Fibroblast of skin of right biceps (primary cell): ENCODE measurements at places on chromosomes 16 and 17.

GRCh38 chr16:19696328-19696727 lies 21.7 kb downstream of the KNOP1 start:
- DNase-seq, result peak; percentile 88

- no peak for DNase-seq
These were observed 14.6 kb downstream of the GRB7 start for GRCh38 chr17:39752241-39752881.

DNA sequence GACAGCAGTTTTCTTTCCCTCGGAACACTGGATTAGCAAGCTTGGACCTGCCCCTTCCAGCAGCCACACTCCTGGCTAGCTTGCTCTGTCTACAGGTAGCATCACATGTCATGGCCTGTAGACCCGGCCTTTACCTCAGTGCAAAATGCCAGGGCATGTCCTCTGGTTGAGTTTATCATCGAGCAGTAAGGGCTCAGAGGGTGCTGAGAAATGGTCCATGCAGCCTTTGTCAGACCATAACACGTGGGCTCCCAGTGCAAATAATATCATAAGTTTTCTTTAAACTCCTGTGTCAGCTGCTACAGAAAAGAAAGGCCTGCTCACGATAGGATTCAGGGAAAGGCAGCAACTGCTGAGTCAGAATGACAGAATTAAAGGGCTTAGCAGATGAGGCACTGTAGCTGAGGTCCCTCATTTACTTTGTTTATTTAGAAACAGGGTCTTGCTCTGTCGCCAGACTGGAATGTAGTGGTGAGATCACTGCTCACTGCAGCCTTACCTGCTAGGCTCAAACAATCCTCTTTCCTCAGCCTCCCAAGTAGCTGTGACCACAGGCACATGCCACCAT lies 8.0 kb upstream of the GNA13 start:
- DNase-seq, result peak; percentile 78

- peak; percentile 63 for DNase-seq
These were observed at the start of gene HOXB9 for GRCh38 chr17:48626245-48627117. TSS of gene HOXB9 (minus strand) at chr17:48626358. CDS start at chr17:48626269, 89 bp downstream.

GRCh38 chr16:87180069-87180468 lies 137.1 kb downstream of the C16orf95 start:
- DNase-seq, result no peak

DNA sequence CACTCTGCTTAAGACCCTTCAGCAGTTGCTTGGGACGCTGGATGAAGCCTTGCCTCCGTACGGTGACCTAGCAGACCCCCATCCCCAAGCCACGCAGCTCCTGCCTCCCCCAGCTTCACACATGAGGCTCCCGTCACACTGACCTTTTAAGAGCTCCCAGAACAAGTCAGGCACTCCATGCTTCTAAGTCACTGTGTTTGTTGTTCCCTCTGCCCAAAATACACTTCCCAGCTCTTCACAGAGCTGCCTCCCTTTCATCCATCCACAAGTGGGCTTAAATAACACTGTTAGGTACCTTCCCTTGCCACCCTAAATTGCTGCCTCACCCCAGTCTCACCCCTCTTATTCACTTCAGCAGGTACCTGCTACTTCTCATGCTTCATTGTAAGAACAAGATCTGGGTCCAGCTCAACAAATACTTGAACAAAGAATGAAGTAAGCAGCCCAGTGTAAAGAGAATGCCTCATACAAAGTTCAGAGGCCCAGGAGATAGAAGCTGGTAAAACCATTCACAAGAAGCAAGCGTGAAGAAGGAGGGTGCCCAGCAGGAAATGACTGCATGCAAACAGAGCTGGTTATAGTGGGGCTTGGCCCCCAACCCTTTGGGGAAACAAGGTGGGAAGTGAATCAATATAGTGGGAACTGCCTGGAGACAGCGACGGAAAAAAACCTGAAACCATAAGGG lies 5.8 kb downstream of the ZC3H7A start:
- DNase-seq, result no peak

DNA sequence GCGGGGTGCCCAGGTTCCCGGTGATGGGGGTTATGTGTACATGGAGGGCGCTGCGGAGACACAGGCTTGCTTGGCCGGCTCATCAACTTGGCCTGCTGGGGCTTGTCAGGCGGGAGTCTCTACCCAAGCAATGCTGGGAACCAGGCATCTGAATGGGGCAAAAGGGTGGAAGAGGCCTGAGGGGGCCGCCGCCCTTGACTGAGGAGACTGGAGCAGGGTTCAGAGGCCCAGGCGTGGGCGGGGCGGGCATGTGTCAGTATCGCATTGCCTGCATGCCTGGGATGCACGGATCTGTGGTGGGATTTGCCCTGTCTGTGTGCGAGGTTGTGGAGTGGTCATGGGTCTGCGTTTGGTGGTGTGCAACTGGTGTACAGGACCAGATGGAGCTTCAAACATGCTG lies 21.1 kb downstream of the ARHGAP23 start:
- DNase-seq, result peak; percentile 50

DNA sequence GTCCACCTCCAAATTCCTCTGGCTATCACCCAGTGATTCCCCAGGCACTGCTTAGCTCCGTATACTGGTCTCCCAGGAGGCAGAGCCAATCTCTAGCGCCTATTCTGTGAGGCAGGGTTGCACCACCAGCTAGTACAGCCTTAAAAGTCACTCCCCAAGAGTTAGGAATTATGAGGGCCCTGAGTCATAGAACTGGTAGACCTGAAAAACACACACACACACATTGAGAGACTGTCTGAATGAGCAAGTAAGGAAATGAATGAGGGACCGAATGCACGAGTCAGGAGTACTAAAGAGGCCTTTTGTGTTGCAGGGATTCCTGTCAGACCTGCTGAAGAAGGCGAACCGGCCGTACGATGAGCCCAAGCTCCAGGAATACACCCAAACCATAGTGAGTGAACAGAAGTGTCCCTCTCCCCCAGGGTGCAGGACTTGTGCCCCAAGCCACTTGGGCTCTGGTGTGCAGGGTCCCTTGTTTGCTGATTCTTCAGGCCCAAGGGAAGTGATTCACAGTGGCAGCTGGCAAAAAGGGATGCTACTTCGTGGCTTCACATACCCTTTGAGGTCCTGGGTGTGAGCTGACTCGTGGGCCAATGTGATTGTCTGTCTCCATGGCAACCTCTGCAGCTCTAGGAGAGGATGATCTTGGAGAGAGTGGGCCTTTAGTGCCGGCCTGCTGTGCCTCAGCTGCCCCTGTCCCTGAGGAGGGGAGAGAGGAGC lies 24.7 kb downstream of the CALB2 start:
- peak; percentile 22 for DNase-seq

GRCh38 chr17:40547079-40547784 lies 18.0 kb downstream of the CCR7 start:
- DNase-seq, result no peak

DNA sequence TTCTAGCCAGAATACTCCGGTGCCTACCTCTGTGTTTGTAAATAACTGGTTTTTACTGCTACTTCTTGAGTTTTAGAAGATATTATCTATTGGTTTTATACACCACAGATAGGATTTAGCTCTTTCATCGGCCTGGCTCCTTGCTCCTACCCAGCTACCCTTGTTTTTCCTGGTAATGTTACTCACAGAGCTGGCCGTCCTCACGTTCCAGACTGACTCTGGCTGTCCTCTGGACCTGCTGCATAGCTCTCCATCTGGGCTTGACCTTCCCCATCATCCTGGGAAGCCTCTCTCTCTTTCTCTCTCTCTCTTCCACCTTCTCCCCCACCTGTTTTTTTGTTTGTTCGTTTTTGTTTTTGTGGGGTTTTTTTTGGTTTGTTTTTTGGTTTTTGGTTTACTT lies 51.5 kb downstream of the MPRIP start:
- DNase-seq, result no peak

DNA sequence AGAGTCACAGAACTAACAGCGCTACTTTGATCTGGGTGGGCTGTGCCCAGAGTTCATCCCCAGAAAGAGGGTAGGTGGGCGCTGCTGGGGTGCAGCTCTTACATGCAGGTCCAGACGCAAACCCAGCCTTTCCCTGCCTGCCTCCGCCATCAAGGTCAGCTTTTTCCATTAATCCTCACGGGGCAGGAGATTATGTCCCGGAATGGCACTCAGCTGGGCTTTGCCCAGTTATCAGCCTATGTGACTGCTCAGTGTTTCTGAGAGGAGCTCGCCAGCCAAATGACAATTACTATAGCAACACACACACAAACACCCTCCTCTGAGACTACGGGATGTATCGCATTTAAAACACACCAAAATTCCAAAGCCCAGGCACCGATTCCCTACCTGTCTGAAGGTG lies 20.1 kb downstream of the GLYR1 start:
- no peak for DNase-seq

DNA sequence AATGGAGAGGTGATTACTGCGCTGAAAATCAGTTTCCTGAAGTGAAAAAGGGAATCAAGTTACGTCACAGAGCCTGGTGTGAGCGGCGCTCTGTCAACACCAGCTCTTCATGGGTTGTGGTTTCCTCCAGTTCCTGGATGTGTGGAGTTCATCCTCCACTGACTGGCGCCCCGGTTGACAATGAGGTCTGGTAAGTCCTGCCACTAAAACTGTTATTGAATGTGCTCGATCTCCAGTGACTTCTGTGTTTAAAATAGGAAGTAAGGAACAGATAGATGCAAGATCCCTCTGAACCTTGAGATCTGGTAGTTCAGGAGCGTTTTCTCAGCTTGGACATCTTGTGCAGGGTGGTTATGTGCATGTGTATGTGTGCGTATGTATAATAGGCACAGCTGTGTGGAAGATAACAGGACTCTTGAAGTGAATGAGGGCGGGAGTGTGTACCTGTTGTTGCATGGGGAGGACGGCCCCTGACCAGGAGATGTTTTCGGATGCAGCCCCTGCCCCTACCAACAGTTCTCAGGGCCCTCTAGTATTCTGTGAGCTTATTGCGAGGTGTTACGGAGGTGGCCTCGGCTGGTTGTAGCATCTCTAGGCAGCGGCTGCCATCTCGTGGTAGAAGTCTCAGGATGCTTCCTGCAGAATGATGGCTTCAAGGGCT lies 22.0 kb upstream of the GOT2 start:
- DNase-seq, result peak; percentile 63

- no peak for DNase-seq
These were observed 153.6 kb upstream of the TNRC6C start for GRCh38 chr17:77804796-77805426.

- no peak for DNase-seq
These were observed 2.6 kb downstream of the KAT2A start for GRCh38 chr17:42118545-42118944.

DNA sequence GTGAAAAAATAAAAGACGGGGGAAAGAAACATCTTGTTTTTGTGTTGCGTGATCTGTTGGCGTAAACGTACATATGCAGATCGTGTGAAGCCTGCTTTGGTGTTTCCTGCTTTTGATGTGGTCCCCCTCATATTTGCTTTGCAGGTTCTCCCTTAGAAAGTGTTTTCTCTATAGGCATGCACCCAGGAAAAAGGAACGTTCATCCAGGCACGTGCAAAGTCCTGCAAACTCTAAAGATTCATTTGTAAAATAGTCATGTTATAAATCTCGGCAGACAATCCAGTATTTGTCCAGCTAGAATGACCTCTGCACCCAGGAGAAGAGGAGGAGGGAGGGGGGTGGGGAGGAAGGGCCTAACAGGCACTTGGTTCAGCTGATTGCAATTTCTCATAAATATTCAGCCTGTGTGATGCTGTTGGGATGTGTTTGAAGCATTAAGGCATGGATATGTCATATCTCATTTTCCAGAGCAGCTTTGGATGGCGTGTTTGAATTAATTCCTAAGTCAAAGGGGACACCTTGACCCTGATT lies 40.3 kb upstream of the DDX52 start:
- DNase-seq, result no peak

DNA sequence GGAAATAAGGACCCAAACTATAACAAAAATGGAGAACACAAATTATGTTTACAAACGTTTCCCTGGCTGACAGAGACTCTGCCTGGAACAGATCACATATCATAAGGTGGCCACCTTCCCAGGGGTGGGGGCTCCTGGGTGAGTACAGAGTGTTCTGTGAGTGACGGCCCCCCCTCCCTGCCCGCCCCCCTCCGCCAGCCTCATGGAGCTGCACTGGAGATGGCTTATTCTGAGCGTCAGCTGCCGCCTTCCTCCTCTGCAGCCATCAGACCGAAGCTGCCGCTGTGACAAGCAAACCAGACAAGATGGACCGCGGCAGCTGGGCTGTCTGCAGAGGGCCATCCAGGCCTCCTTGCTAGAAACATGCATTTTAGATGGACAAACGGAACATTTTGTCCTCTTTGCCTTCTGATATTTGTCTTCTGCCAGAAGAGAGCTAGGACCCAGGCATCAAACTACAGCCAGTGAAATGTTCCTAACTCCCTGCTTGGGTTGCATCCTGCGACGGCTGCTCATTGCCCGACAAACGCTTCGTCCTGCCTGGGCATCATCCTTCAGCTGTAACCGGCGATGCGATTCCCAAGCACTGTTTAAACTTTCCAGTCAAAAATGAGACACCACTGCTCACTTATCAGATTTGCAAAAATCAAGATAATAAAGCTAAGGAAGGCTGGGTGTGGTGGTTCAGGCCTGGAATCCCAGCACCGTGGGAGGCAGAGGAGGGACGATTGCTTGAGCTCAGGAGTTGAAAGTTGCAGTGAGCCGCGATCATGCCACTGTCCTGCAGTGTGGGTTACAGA lies 15.3 kb upstream of the RPTOR start:
- DNase-seq, result no peak

DNA sequence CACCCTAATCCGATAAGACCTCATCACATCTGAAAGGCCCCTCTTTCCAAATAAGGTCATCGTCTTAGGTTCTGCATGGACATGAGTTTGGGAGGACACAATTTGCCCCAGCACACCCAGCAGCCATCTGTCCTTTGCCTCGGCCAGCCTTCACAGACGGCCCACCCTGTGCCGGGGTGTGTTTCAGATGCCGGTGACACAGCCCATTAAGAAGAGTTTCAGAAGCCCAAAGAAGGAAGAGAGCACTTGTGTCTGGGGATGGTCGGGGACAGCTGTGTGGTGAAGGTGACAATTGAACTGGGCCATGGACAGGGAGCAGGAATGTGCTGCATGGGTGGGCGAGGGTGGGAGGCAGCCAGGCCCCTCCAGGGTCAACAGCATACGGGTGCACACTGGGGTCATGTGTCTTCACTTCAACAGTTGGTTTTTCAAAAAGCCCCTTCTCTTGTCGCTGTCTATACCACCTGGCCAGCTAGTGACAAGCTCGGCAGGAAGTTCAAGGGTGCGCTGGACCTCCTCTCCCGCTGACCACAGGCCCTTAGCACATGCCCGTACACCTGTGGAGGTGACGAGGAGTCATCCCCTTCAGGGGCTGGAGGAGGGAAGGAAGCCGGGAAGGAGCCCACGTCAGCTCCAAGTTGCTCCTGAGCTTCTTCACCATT lies 183.1 kb downstream of the C16orf95 start:
- DNase-seq, result no peak

- peak; percentile 21 for DNase-seq
These were observed 89.0 kb upstream of the DNAH17 start for GRCh38 chr17:78665952-78666920.

DNA sequence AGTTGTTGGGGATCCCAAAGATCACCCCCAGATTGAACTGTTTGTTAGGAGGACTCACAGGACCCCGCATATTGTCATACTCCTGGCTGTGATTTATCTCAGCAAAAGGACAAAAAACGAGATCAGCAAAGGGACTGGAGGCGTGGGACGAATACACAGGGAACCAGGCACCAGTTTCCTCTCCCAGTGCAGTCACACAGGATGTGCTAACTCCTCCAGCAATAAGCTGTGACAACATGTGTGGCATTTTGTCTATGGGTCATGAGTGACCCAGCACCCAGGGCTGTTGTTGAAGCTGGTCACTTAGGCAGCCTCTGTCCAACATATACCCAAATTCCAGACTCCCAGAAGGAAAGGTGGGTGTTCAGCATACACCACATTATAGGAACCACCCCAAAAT lies 60.9 kb downstream of the CPPED1 start:
- DNase-seq, result no peak

- no peak for DNase-seq
These were observed 718 bp upstream of the CBFB start for GRCh38 chr16:67028167-67028695.

GRCh38 chr16:83231729-83232128 lies 576.0 kb upstream of the HSBP1 start:
- peak; percentile 38 for DNase-seq
